ENCODE measurements at places on chromosomes 7 and 10.
A peak's percentile ranks its signal among the peaks of the same experiment; 100 is the strongest.

- ATAC-seq, result peak; percentile 25
These were observed 490.0 kb upstream of the LRRN3 start for GRCh38 chr7:110600956-110601355.

DNA sequence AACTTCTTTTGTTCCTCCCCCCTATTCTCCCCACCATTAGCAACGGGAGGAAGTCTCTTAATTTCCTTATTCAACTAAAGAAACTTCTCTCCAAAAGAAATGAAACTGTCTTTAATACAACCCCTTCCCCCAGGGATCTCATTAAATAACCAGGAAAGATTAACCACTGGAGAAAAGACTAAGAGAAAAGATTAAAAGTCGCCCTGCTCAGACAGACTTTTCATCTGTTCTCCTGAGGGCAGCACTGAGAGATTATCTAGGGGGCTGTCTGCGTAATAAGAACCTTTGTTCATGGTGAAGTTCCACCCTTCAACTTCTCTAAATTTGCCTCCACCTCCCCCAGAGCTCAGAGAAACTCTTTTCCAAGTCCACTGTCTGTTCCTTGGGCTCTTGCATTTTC lies 105.5 kb downstream of the HGF start:
- no peak for ATAC-seq

- no peak for ATAC-seq
These were observed 948 bp downstream of the ZNF138 start for GRCh38 chr7:64795176-64795575.

DNA sequence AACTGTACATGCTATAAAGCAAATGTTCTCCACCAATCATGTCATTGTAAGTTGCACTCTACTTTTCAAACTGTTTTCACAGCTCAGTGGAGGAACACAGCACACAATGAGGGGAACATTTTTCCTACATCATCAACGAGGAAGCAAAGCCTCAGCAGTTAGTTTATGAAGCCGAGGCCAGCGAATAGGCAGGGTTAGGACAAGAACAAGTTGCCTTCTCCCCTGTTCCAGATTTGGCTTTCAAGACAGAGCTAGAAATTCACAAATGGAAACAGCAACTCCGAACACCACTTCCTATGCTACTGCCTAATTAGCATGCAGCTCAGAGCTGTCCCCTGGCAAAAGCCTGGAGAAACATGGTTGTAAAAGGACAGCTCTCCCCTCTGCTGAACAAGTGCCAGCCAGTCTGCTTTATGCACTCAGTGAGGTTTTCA lies 19.8 kb downstream of the ITGB8 start:
- ATAC-seq, result peak; percentile 87

- ATAC-seq, result no peak
These were observed 182.3 kb downstream of the SNX13 start for GRCh38 chr7:17758008-17758407.

DNA sequence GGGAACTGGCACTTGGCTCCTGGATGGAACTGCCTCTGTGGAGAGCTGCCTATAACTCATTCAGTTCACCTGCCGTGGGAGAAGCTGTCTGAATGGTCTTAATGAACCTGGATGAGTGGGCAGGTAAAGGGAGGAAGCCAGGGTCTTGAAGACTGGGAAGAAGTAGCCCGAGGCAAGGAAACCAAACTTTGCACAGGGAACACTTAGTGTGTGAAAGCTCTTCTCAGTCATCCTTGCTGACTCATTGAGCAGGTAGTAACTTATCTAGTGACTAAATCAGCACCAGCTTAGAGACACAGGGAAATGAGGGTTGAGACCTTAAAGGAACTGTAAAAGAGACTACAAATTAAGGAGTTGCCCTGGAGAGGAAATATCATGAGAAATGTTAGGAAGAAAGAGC lies 9.9 kb downstream of the LRRC4 start:
- no peak for ATAC-seq

DNA sequence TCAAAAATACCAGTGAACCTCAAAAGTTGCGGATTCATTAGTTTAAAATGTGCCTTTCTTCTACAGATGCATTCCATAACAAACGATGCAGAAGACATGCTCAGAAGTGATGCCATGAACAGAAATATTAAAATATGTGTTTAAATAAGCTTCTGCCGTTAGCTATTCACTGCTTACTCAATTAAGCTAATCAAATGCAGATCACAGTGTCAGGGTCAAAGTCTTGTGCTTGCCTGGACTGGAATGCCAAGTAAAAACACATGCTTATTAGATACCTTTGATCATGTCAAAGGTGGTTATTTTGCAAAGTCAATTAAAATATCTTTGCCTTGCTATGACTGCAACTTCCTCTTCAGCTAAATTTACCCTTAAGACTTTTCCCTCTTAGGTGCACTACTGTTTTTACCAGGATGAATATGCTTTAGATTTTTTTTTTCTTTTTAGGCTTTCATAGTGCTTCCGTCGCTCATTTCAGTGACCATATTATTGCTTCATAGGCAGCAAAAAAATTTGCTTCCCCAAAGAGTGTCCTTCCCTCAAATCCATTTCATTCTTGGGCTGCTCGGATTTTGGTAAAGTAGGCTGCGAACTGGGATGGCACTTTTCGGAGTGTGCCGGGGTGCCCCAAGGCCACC lies 905 bp downstream of the ASB13 start:
- ATAC-seq, result no peak

GRCh38 chr7:143354965-143355364 lies 7.5 kb downstream of the FAM131B start:
- ATAC-seq, result no peak

DNA sequence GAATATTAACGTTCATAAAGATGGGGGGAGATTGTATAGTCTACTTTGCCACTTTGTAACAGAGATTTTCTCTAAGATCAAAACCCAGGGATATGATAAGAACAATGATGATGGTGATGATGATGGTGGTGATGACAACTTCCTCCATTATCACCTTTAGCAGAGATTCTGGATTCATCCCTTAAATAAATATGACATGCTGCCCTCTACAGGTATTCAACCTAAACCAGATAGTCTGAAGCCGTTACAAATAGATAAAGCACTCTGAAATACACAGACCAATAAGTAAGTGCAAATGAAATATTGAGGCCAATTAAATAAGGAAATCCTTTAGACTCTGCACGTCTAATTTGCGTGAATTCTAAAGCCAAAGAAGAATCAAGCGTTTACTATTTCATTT lies 211.5 kb downstream of the CREB5 start:
- ATAC-seq, result no peak

- peak; percentile 94 for ATAC-seq
These were observed 64.6 kb downstream of the WDR37 start for GRCh38 chr10:1120801-1121211.

DNA sequence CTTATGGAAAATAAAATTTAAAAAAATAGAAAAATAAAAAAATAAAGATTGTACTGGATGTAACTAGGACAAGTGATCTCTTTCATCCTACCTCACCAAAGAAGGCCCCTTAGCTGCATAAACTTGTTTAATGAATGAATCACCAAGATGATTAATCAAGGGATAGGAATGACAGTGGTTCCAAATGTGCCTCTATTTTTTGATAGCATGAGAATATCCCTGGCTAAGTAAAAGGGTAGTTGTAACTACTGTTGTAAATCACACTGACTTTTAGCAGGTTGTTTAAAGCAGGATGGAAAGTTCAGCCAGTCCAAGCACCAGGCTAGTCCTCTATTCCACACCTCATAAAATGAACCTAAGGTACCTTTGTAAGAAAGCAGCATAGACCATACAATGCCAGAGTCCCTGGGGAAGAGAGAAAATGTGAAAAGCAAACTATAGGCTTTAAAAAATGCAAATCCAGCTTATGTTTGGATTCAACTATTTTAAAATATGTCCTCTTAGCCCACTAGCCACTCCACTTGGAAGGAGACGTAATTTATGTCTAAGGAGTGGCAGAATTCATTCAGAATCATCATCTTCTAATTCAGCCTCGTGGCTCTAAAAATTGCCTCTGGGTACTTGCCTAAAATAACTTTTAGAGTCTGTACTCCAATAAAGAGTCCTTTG lies 126.8 kb downstream of the SKIDA1 start:
- ATAC-seq, result no peak

- no peak for ATAC-seq
These were observed 119.4 kb downstream of the ZFAND4 start for GRCh38 chr10:45553155-45553554.

DNA sequence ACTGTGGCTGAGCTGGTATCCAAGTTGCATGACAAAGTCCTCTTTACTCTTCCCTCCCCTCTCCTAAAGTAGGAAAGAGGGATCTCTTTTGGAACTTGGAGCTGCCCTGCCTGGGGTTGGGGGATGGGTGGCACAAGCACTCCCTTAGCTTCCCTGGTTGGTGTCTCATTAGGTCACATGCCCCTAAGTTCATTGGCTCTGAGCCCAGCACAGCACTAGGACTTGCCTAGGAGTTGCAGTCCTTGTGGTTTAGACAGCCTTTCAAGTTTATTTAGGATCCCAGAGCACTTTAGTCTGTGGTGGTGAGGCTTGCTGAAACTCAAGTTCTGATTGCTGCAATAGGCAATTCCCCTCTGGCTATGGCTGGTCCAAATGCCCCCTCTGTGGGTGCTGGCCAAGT lies 281.4 kb downstream of the NXPH1 start:
- no peak for ATAC-seq

GRCh38 chr10:32713560-32713959 lies 244.5 kb downstream of the ITGB1 start:
- ATAC-seq, result no peak

DNA sequence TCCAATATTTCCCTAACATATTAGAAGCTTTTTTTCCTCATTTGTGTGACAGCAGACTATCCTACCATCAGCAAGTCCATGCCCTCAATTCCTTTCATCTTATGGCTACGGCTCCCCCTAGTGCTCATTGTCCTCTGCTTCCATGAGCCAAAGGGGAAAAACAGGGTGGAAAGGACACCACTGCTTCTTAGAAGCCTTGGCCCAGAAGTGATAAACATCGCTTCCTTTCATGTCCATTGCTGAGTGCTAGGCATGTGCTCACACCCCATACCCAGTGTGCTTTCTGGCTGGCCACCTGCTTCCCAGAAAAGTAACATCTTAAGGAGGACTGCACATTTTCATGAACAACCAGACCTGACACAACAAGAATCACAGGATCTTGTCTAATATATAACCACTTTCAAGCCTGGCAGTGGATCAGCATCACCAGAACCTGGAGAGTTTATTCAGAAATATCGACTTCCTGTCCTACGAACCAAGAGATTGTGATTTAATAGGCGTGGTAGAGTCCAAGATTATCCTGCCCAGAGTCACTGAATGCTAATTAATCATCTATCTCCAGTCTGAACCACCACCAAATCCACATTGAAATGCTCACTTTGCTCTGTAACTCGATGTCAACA lies 650.5 kb upstream of the SORCS1 start:
- peak; percentile 99 for ATAC-seq

DNA sequence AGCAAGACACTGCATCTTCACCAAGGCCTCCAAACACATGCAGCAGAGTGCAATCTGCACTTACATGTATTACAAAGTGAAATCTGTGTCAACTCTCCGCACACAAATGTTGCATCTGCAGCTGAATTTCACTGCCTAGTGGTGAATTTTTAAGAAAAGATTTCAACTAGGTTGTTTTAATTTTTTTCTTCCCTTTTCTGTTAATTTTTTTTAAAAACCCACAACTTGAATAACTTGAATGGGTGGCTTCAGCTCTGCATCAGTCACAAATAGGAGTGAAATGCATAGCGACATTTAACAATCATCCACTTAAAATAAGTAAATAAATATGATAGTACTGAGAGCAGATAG lies 5.9 kb downstream of the HOXA13 start:
- ATAC-seq, result no peak

- ATAC-seq, result peak; percentile 43
These were observed 176.5 kb upstream of the KCTD7 start for GRCh38 chr7:66452165-66452564.

- ATAC-seq, result peak; percentile 50
These were observed 241.3 kb upstream of the KMT2E start for GRCh38 chr7:104772405-104773345.

- ATAC-seq, result no peak
These were observed 66.5 kb downstream of the TNS3 start for GRCh38 chr7:47515305-47515834.

DNA sequence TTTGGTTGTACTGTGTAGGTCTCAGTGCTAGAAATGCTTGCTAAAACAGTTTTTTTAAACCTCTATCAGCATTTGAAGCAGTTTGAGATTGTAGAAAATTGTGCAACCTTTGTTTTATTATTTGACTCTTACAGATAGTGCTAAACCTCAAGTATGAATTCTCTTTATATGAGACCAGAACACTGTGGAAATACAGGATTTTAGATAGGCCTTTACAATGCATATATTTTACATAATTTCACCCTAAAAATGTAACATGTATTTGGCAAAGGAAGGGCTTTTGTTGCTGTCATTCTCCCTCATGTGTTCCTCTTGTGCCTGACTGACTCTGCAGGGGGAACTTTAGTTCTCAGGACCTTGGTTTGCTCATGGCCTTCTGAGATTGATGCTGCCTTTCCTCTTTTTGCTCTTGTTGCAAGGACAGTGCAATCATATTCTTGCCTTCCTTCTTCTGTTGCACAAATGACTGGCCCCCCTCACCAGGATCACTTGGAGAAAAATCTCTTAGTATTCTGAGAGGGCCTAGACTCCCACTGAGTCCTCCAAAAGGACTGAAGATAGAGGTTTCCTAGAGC lies 188.7 kb downstream of the PPP1R9A start:
- no peak for ATAC-seq

- no peak for ATAC-seq
These were observed 130.4 kb downstream of the PRKG1 start for GRCh38 chr10:51204701-51205100.

DNA sequence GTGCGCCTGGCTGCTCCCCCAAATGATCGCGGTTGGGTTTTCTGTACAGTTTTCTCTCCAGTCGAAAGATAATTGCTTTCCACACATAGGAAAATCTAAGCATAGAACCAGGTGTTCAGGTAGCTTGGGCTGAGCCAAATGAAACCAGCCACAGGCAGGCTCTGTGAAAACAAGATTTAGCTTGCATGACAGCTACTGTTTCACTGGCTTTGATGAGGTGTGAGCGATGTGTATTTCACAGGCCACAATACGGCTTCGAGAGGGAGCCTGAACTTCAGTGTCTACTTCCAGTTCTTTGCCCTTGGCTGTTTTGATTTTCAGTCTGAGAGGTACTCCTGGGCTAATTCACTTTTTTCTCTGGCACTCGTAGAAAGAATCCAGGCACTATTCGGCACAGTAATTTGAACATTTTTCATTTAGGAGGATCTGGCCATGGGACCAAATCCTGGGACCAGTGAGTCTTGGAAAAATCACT lies 110.5 kb downstream of the JCAD start:
- ATAC-seq, result no peak

DNA sequence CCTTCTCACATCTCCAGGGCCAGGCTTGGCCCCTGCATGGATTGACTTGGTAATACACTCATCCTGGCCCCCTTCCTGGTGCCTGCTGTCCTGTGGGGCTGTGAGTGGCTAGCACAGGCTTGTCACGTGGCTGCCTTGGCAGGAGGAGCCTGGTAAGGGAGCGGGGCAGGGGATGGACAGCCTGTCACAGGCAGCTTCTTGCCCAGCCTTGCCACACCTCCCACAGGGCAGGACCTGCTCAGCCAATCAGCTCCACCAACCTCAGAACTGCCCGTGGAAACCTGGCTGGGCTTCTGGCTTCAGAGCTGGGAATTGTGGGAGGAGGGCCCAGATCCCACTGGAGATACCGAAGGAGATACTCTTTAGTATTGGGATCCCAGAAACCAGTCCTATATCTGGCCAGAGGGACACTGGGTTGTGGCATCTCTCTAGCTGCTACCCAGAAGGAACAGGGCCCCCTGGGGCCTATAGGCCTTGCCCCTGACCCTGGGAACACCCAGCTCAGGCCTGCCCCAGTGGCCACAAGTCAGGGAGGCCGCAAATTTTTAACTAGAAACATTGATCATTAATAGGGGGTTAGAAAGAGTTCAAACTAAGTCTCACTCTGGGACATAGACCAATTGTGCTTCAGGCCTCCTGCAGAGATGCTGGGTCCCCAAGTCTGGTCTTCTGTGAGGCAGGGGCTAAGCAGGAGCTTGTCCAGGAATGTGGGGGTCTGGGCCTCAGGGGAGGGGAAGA lies at the start of gene HOGA1:
Gene HOGA1 (plus strand): TSS at position 330 of the 738 bp plus-strand sequence. CDS start 315 bp downstream, at position 645.
- peak; percentile 99 for ATAC-seq

Measured in motor neuron (in vitro differentiated cells).